COR-L47 (cell line): ENCODE measurements at places on chromosomes 5 and 9.

DNA sequence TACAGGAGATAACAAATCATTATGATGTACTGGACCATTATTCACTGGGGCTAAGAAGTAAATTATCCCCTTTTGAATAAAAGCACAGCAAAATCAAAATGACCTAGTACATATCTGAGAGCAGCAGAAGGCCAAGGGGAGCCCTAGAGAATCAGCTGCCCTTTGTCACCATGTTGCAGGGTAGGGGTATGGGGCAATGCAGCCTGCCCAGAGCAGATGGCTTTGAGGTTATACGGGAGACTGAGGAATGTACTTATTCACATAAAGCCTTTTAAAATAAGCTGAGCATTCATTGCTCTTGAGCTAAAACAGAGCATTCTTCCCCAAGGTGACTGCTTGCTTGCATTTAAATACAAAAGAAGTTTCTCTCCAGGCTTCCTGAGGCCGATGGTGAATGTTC lies 2.6 kb upstream of the TNFAIP8 start:
- DNase-seq: no peak

- no peak for DNase-seq
Observed at GRCh38 chr5:145925353-145925752, 11.0 kb upstream of the SH3RF2 start.

DNA sequence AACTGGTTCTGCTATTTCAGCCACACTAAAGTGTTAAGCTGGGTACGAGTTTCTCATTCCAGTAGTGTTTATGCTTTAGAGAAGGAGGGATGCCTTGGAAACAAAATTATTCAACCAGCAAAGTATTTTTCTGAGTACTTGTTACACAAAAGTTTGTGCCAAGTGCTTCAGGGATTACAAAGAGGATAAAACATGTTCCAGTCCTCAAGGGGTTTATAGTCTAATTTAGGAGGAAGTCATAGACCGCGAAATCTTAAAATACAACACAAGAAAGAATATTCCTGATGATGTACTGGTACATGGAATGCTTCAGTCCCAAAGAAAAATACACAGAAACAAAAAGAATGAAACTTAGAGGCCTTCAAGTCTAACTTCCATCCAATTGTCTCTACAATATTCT lies 85.4 kb upstream of the NR4A3 start:
- DNase-seq: no peak

- no peak for DNase-seq
Observed at GRCh38 chr9:113668061-113668460, 204.5 kb downstream of the RGS3 start.

- DNase-seq: no peak
Observed at GRCh38 chr9:83413367-83413766, 124.8 kb downstream of the FRMD3 start.

GRCh38 chr5:89270901-89271300 lies 387.9 kb upstream of the MEF2C start:
- DNase-seq: no peak

- DNase-seq: no peak
Observed at GRCh38 chr9:21830589-21830988, 28.2 kb downstream of the MTAP start.
